RPMI7951 (cell line): ENCODE measurements at places on chromosomes 16 and 17.

DNA sequence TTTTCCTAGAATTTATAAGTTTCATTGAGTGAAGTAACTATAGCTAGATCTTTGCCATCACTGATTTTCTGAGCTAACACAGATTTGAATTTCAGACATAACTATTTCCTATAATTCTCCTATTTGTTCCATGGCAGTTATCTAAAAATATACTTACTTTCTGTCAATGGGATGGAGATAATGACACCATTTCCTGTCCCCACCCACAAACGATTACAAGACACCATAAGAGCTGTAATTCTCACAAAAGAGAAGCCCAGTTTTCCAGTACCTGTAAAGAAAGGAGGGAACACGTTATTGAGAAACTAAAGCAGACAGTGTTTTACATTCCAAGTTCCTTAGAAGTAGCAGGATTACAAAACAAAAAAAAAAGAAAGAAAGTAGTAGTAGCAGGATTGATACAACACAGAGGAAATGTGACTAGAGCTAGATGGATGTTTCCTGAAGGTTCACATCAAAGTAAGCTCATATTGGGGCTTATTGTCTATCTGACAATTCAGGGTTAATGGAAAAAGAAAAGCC is 110.9 kb upstream of the TOB1 start:
- DNase-seq: no peak

DNA sequence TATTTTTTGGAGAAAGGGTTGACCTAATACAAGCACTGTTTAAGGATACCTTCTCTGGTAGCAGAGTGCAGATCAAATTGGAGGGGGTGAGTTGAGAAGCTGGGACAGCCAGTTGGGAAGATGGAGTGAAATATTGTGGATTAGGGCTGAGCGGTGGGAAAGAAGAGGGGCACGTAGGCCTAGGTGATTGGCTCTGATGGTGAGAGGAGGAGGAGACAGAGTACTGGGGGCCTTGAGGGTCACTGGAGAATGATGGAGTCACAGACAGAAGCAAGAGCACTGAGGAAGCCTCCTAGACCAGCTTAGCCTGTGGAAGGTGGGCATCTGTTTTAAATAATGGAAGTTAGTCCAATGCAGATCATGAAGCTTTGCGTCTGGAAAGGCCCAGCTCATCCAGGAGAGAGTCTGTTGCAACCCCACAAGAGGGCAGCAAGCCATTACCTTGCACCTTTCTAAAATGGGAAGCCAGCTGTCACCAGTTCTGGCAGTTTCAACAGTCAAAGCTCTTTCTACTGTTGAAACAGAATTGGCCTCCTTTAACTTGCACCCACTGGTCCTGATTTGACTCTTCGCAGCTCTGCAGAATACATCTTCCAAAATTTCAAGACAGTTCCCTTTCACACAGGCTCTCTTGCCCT is 11.8 kb downstream of the SLC9A5 start:
- DNase-seq: peak; percentile 61

DNA sequence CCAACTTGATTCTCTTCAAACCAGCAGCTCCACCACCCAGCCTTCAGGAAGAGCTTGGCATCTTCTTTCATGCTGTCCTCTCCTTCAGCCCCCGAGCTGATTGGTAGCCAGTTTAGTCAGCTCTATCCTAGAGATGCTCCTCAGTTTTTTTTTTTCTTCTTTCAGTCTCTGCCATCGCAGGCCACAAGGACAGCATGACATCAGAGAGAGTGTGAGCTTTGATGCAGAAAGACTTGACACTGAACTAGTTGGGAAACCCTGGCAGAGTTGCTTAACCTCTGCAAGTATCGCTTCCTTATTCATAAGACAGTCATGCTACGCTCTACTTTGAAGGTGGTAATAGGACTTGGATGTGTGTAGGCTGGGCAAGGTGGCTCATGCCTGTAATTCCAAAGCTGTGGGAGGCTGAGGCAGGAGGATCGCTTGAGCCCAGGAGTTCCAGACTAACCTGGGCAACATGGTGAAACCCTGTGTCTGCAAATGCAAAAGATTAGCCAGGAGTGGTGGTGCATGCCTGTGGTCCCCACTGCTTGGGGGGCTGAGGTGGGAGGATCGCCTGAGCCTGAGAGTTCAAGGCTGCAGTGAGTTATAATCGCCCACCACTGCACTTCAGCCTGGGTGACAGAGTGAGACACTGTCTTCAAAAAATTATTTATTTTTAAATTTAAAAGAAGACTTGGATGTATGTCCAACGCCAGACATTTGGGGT is 2.6 kb downstream of the CD300LB start:
- no peak for DNase-seq

- peak; percentile 92 for DNase-seq
Observed at GRCh38 chr17:73705594-73705993, 61.3 kb upstream of the SDK2 start.

- no peak for DNase-seq
Observed at GRCh38 chr17:29791336-29792080, 138.5 kb downstream of the SSH2 start.

DNA sequence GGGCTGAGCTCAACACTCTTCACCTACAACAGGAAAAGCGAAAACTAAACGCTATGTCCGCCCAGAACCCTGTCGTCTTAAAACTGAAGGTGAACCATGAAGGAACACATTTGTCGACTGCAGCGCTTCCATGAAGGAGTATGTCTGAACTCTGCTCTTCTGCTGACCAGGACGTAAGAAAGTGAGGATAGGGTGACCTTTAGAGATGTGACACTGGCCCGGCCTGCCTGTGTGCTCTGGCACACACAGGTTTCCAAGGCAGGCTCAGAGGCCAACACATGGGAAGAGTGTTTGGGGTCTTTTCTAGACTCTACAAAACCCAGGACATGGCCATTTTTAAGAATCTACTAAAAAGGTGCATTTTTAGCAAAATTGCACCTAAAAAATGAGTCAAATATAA is 21.1 kb downstream of the MARF1 start:
- DNase-seq: no peak

- DNase-seq: no peak
Observed at GRCh38 chr17:10069301-10069700, 129.1 kb downstream of the GAS7 start.

DNA sequence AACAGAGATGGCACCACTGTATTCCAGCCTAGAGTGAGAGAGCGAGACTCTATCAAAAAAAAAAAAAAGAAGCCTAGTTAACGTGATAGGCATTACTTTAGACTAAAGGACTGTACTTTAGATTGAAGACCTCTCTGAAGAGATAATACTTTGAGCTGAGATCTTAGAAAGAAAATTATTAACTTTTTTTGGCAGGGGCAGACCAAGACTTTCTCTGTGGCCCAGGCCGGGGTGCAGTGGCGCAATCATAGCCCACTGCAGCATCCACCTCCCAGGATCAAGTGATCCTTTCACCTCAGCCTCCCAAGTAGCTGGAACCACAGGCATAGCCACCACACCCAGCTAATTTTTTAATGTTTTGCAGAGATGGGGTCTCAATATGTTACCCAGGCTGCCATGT is 75.7 kb upstream of the TNRC6A start:
- no peak for DNase-seq
